Caki2 (cell line): ENCODE measurements at places on chromosomes 4 and X.

- no peak for DNase-seq
These were observed 48.1 kb downstream of the NRK start for GRCh38 chrX:105870445-105870844.

- no peak for DNase-seq
These were observed 200.3 kb upstream of the NHS start for GRCh38 chrX:17174671-17175070.

DNA sequence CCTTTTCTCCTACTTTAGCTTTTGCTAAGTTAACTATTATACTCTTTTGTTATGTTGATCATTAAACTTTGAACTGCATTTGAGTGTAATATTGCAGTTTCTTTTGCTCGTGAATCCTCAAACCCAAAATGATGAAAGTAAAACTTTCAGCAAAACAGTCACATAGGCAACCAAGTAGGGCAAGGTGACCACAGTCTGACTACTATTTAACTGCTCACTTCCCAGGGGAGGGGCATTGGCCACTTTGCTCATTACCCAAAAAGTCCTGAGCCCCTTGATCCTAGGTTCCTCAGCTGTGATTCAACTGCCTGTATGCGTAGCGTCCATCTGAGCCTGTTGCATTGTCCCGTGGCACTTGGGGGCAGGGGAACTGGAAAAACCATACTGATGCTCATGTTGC, 17.0 kb downstream of the RBMX2 start:
- DNase-seq = no peak

DNA sequence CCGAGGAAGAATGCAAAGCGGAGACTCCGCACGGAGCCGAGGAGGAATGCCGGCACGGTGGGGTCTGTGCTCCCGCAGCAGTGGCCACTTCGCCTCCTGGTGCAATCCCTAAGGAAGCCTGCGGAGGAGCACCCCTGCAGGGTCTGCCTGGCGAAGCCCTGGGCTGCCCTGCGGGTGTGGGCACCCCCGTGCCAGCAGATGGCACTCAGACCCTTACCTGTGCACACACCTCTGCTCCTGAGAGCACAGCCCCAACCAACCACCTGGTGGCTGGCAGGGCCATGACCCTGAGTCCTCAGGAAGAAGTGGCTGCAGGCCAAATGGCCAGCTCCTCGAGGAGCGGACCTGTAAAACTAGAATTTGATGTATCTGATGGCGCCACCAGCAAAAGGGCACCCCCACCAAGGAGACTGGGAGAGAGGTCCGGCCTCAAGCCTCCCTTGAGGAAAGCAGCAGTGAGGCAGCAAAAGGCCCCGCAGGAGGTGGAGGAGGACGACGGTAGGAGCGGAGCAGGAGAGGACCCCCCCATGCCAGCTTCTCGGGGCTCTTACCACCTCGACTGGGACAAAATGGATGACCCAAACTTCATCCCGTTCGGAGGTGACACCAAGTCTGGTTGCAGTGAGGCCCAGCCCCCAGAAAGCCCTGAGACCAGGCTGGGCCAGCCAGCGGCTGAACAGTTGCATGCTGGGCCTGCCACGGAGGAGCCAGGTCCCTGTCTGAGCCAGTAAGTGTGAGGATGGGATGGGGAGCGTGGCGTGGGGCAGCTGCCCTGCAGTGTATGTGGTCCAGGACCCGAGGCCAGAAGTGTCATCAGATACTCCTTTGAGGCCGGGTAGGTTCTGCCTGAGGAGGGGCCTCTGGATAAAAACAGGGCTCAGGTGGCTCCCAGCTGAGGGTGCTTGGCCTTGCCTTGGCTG, 7.0 kb downstream of the TACC3 start:
- no peak for DNase-seq

DNA sequence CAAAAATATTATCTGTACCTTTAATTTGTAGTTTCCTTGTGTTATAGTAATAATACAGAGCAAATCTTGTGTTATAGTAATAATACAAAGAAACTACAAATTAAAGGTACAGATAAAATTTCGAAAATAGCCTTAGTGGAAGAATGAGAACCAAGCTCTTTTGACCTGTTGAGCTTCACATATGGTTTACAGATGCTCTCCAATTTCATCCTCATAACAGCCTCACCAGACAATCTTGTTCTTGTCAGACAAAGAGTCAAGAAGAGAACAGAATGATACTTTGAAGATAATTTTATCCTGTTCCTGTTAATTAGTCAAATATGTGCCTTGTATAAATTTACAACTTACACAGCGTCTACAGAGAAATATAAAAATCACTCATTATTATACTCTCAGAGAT, 12.8 kb downstream of the ATXN3L start:
- DNase-seq = no peak
